HFFc6 (cell line): ENCODE measurements at places on chromosomes 2 and 18.

DNA sequence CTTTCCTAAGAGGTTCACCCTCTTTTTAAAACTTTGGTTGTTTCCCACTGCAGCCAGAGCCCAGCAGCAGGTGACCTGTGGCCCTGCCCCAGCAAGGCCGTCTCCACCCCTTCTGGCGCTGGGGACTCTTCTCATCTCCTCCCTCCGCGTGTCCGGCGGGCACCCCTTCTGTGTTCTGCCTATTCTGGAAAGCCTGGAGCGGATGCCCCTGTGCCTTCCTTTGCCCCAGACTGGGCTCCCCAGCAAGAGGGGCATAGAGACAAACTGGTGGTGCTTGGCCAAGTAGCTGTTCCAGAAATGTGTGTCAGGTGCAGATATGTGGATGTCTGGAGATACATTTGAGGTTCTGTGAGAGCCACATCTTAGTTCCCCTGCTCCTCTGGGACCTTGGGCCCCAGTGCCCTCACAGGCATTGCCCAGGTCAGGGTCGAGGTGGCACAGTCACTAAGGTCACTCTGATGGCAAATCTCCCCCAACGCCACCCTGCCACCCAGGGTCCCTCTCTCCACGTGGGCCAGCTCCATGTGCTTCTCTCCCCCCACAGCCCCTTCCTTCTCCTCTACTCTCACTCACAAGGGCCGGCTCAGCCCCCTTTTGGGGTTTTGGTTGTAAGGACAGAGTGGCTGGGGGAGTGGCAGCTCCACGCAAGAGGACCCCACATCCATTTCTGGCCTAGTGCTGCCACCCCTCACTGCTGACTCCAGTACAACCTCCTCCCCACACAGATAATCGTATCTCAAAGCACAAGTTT is 35.5 kb upstream of the TAF1B start:
- peaks cover 19% of the 10 kb centered on the region for H3K4me1 ChIP-seq
- DNase-seq = no peak
- no peak overlapping the region for H3K4me3 ChIP-seq
- H3K36me3 ChIP-seq = no peaks in the 10 kb centered on the region
- no peak overlapping the region for H3K27ac ChIP-seq

- H3K27me3 ChIP-seq = no peaks in the 10 kb centered on the region
- no peaks in the 10 kb centered on the region for H3K4me1 ChIP-seq
- H3K36me3 ChIP-seq = peaks cover 4% of the 10 kb centered on the region; the same call in 1 of the 2 replicates
- H3K27ac ChIP-seq = no peak overlapping the region
Measured at GRCh38 chr2:238256594-238257104, 16.8 kb upstream of the HES6 start.

DNA sequence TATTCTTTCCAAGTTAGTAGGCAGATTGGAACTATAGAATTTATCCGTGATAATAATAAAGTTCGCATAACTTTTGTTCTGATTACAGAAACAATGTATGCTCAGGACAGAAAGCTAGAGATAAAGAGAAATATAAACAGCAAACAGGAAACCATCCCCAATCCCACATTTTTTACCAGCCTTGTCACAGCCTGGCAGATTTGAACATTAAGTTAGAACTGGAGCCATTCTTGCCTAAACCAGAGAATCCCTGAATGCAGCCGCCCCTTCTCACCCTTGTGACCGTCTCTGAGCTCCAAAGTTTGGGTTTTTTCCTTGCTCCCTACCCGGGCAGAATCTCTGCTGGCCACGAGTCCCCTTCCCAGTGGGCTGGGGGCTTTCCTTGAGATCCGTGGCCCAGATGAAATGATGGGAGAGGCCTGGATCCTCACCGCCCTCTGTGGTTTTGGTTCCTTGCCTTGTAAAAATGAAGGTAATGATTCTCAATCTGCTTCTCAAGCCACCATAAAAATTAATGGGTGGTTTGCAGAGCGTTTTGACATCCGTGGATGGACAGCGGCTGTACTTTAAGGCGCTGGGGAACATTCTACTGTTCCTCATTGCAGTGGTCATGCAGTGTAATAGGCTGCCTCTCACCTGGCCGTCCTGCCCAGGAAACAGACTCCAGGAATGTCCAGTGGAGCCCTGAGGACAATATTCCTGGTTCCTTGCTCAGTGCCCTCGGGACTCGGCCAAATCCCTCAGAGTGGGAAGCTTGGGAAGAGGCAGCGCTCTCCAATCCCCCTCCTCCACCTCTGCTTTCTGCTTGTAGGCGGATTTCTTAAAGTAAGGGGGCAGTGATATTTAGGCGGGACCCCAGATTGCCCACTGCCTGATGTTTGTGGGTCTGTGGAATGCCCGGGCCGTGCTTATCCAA is 1.6 kb downstream of the SH3BP4 start:
- H3K4me1 ChIP-seq = peaks cover 76% of the 10 kb centered on the region
- H3K4me3 ChIP-seq = peak overlapping the region; percentile 93
- H3K27ac ChIP-seq = peak overlapping the region; percentile 93

DNA sequence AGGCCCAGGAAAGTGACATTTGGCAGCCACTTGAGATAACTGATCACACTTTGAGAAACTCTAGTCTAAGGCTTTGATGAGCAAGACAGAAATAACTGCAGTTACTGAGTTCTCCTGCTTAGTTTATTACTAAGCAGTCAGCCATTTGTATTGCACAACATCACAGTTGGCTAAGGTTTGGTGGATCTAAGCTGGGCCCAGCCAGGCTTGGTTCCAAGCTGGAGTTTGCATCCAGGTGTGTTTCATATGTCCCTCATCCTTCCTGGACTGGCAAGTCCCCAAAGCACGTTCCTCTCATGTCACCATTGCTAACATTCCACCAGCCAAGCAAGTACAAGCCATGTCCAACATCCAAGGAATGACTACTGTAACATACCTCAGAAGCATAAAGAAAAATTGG is 71.3 kb upstream of the ZNF532 start:
- H3K4me1 ChIP-seq = peaks cover 44% of the 10 kb centered on the region
- H3K36me3 ChIP-seq = peaks cover 2% of the 10 kb centered on the region; the same call in 1 of the 2 replicates
- no peak overlapping the region; the same call in 1 of the 2 replicates for H3K4me3 ChIP-seq
- no peaks in the 10 kb centered on the region; the same call in 1 of the 2 replicates for H3K27me3 ChIP-seq

DNA sequence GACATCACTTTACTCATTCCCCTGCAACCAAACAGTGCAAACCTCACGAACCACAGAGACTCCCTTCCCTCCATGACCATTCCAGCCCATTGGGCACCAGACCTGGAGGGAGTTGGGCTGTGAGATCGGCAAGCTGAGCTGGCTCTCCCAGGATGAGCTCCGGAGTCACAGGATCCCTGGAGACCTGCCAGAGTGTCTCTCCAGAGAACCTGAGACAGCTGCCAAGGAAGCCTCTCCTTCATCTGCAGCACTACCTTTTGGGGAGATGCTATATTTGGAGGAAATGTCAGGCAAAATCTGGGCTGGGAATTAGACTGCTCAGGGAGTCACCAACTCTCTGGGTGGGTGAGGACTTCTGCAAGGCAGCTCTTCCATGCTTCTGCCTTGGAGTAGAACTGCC is 417.4 kb downstream of the TNS1 start:
- H3K27me3 ChIP-seq = peaks cover 38% of the 10 kb centered on the region
- H3K27ac ChIP-seq = no peak overlapping the region
- DNase-seq = no peak
- H3K36me3 ChIP-seq = no peaks in the 10 kb centered on the region
